ENCODE measurements at places on chromosomes 3 and 15.

GRCh38 chr15:45458746-45459403 lies 63.7 kb downstream of the SLC30A4 start:
- DNase-seq: no peak

DNA sequence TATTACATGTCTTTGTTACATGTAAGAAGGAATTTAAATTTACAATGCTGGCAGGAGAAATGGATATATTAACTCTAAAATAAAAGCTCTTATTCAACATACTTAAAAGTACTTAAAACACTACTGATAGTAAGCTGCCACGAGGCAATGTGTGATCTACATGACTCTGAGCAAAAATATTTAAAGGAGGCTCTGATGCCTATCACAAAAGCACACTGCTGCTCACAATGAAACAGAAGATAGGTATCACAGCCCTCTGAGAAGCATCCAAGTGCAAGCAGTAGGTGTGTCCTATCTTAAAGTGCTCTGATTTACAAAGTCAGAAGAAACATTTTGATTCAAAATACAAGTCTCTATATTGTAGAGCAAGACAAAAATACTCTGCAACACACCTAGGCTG lies 371.2 kb upstream of the WNT5A start:
- DNase-seq: no peak

GRCh38 chr15:75732809-75733451 lies 20.3 kb upstream of the CSPG4 start:
- DNase-seq: no peak

DNA sequence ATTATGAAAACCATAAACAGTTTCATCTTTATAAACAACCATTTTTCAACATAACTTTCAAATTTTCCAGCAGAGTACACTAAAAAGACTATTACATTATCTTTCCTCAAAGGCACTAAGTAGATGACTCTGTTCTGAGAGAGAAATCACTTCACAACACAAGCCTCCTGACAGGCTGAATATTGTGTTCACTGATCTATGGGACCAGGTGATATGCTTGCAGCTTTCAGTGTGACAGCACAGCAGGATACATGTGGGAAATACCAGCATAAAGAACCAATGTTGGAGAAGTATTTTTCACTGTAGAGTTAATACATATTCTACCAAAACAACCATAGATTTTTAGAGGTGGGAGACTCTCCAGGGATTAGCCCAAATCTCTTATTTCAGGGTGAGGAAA lies 350.6 kb downstream of the PLCL2 start:
- no peak for DNase-seq

- no peak for DNase-seq
Measured at GRCh38 chr15:37995461-37996347, 61.3 kb downstream of the TMCO5A start.

GRCh38 chr3:132535575-132536441 lies 61.3 kb upstream of the ACKR4 start:
- DNase-seq: no peak

GRCh38 chr3:71109241-71109976 lies 474.1 kb downstream of the FOXP1 start:
- no peak for DNase-seq

GRCh38 chr3:104564045-104564643 lies 802.6 kb upstream of the ALCAM start:
- no peak for DNase-seq

DNA sequence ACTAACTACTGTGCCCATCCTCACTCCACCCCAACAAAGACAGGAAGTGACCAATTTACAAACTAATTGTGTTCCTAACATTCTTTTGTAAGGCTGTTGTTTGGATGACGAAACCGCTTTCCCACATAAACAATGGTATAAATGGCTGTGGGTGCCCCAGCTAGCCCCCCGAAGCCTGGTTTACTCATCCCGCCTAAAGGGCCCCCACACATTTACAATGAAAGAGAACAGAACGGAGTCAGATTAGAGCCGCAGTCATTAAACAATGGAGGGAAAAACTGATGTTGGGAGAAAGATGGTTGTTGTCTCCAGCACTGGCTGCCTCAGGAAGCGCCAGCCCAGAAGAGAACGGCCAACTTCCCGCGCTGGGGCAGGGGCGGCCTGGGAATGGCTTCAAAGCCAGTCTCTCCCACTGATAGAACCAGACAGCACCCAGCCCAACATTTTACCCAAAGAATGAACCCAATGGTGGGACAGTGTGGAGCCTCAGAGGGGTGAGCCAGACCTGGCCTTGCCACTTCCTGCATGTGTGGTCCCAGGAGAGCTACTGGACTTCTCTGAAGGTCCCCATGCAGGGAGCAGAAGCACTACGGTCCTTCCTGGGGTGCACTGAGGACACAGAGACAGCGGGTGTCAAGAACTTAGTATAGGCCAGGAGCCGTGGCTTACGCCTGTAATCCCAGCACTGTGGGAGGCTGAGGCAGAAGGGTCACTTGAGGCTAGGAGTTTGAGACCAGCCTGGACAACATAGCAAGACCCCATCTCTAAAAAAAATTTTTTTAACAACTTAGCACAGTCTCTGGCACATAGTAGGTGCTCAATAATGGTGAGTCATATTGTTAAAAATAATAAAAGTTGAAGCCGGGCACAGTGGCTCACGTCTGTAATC lies 75.8 kb upstream of the GATA2 start:
- no peak for DNase-seq

DNA sequence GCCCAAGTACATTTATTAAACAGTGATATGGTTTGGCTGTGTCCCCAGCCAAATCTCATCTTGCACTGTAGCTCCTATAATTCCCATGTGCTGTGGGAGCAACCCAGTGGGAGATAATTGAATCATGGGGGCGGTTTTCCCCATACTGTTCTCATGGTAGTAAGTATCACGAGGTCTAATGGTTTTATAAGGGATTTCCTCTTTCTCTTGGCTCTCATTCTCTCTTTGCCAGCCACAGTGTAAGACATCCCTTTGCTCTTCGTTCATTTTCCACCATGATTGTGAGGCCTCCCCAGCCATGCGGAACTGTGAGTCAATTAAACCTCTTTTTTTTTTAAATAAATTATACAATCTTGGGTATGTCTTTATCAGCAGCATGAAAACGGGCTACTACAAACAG lies 228.0 kb upstream of the TP63 start:
- no peak for DNase-seq

- DNase-seq: no peak
Measured at GRCh38 chr3:17755836-17756235, 13.4 kb upstream of the TBC1D5 start.
